ENCODE measurements at places on chromosomes 6 and 20.

DNA sequence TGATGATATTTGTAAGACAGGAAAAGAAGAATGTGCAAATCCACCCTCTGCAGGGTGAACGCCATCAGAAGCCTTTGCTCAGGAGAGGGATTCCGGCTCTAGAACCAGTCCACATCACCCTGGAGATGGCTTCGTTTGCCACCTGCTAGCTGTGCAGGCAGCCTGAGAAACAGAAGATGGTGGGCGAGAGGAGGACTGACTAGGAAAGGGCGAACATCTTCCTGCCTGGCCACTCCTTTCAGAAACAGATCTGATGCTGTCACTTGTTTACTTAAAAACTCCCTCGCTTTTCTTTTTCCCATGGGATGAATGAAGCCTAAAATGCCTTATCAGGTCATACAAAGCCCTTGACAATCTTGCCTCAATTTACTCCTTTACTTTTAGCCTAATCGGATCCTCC lies 1.2 kb downstream of the PTPRA start:
- DNase-seq: no peak

DNA sequence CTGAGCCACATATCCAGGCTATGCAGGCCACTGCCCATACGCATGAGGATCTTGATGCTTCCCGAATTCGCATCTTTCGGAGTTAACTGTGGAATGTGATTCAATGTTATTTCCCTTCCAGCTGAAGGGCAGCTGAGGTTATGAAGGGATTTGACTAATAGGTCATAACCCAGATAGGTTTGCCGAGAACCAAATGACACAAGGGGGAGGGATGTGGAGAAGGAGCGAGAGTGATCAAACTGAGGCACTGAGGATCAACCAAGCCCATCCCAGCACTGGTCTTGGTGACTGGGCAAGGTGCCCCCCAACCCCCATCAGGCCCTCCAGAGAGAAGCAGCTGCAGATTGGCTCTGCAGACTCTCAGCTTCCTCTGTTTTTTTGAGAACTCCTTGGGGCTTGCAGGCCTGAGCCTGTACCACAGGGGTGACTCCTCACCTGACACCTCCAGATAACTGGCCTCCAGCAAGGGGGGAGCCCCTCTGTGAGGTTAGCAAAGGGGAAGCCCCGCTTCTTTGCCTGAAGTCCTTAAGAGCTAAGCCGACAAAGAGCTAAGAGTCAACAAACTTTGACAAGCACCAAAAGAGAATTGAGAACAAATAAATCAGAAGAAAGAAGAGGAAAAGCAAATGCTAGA lies 185.9 kb downstream of the PDE7B start:
- DNase-seq: peak; percentile 44

- no peak for DNase-seq
These were observed 683 bp upstream of the C20orf204 start for GRCh38 chr20:64035066-64035932.

GRCh38 chr6:74611220-74611619 lies 594.6 kb downstream of the COL12A1 start:
- no peak for DNase-seq

- DNase-seq: no peak
These were observed 599.8 kb downstream of the COL12A1 start for GRCh38 chr6:74605922-74606581.

DNA sequence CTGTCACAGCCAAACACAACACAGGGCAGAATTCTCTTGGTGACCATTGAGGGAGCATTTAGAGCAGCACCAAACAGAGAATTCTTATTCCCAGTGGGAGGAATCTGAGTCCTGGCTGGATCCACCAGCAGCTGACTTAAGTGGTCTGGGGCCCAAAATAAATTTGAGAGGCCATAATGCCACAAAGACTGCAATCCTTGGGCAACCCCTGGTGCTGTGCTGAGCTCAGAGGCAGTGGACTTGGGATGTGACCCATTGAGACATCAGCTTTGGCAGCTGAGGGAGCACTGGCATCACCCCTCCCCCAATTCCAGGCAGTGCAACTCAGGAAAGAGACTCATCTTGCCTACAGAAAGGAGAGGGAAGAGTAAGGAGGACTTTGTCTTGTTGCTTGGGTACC lies 48.6 kb upstream of the THBS2 start:
- DNase-seq: no peak

GRCh38 chr6:35199866-35200265 lies 13.9 kb upstream of the SCUBE3 start:
- DNase-seq: no peak

DNA sequence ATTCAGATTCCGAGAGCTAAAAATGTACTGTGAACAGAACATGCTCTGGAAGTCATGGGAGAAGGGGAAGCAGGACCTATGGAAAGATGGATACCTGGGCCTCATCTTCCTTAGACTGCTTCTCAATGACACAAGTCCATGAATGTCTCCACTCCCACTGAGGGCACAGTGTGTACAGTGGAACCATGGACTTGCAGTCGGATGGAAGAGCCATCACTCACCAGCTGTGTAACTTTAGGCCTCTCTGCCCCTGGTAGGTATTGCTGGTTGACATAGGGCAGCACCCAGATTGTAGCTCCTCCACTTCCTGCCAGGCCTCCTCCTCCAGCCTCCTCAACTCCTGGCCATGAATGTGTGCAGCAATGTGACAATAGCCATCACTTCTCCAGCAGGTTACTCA lies 52.5 kb downstream of the MAFB start:
- no peak for DNase-seq

DNA sequence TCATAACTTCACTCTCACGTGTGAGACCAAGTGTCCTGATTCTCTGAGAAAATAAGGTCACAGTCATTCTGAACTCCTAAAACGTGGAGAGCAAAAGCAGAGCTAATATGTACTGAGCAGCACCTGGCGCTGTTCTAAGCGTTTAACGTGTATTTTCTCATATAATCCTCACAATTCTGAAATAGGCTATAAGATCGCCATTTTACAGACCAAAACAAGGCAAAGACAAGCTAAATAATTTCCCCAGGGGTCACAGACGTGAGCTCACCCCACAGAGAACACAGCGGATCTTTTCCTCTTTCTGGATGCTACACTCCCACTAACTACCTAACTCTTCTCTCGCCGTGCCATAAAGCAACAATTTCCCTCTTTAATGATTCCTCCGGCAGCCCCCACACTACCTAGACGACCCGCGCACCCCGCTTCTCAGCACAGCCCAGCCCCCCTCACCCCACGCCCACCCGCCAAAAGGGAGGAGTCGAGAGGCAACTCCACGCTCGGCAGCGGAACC lies 636 bp downstream of the SUPT3H start:
- peak; percentile 55 for DNase-seq

GRCh38 chr6:159691963-159692287 lies 1.1 kb downstream of the SOD2 start:
- no peak for DNase-seq

GRCh38 chr20:3192226-3193015 lies 12.1 kb downstream of the DDRGK1 start:
- no peak for DNase-seq

- DNase-seq: no peak
These were observed 58.9 kb upstream of the SRSF6 start for GRCh38 chr20:43398676-43399324.

DNA sequence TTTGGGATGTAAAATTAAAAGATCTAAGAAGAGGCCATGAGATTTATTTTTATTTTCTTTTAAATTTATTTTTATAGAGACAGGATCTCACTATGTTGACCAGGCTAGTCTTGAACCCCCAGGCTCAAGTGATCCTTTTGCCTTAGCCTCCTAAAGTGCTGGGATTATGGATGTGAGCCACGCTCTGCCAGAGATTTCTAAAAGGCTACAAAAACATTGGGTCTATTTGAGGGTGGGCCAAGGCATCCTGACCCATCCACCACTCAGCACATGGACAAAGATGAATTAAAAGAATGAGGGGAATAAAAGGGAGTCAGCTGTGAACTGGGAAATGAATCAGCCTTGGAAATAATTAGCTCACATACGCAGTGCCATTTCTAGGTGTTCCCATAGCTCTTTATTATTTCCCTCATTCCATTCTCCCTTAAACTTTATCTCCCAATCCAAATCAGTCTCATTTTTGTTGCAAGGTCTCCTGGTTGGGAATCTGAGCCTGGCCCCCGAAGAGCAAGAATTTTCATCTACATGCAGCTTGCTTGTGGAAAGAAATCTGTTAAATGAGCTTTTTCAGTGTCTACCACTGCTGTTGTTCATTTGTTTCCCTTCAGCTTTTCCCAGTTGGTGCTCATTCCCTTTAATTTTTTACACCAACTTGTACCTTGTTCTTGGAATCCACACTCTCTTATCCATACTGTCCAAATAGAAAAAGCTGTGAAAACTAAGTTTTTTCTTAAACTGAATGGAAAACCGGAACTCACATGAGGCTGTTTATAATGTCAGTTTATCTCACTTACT lies 66.9 kb downstream of the MKKS start:
- DNase-seq: no peak

GRCh38 chr6:44120692-44121443 lies 6.4 kb downstream of the MRPL14 start:
- no peak for DNase-seq

GRCh38 chr6:35786810-35787209 lies 6.0 kb downstream of the CLPSL1 start:
- DNase-seq: no peak

DNA sequence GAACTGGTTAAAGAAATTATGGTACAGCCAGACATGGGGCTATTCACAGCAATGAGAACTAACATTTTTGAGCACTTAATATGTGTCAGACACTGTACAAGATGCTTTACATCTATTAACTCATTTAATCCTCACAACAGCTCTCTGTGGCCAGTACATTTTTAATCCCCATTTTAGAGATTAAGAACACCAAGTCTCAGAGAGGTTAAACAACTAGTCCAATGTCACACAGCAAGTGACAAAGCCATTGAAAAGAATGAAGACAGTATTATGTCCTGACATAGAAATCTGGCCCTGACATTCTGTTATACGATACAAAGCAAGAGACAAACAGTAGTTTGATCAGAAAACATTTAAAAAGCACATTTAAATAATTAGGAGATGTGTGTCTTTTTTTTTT lies 3.8 kb upstream of the CSNK2A1 start:
- DNase-seq: no peak

DNA sequence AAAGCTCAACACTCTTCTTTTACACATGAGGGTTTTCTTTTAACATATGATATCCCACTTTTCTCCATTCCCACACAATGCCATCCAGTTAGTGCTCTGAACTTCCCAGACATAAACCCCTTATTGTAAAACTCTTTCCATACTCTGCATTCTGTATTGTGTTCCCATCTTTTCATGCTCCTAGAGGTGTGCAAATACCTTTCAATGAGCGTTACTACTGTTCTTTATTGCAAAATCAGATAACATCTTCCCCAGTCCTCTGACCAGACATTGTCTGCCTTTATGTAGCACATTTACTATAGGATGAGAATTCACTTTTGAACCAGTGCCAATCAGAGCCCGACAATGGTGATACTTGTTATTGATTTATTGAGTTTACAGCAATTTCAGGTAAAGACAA lies 296.2 kb downstream of the GRIK2 start:
- no peak for DNase-seq

DNA sequence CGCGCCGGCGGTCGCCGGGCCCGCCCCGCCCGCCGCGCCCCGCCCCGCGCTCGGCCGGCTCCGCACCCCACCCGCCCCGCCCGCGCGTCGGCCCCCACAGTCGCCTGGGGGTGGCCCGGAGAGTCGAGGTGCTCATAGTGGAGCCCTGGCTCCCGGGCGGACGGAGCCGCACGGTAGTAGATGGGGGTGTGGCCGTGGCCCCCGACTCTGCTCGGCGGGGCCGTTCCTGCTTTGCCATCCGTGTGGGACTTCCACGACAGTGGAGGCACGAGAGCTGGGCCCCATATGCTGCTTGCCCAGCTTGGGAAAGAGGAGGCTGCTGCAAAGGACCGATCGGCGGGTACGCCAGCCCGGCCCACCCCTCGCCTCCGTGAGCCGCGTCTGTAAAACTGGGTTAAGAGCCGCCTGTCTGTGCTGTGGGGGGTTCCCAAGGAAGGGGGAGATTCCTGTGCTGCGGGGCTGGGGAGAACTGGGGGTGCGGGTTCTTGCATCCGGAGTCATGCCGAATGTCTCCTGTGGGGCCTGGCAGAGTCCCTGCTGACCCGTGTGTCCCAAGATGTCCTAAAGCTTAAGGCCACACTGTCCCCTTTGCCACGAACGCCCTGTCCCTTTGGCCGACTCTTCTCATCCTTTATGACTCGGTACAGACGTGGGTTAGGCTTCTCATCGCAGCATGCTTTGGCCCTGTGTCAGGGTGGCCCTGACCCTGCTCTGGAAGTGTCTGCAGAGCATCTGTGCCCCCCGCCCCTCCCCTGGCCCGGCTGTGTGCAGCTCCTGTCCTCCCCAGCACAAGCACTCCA lies at the start of gene OPRL1:
TSS of gene OPRL1 (plus strand) at position 70 of the 800 bp plus-strand sequence. CDS start 12,639 bp downstream, outside the sequence.
- no peak for DNase-seq

DNA sequence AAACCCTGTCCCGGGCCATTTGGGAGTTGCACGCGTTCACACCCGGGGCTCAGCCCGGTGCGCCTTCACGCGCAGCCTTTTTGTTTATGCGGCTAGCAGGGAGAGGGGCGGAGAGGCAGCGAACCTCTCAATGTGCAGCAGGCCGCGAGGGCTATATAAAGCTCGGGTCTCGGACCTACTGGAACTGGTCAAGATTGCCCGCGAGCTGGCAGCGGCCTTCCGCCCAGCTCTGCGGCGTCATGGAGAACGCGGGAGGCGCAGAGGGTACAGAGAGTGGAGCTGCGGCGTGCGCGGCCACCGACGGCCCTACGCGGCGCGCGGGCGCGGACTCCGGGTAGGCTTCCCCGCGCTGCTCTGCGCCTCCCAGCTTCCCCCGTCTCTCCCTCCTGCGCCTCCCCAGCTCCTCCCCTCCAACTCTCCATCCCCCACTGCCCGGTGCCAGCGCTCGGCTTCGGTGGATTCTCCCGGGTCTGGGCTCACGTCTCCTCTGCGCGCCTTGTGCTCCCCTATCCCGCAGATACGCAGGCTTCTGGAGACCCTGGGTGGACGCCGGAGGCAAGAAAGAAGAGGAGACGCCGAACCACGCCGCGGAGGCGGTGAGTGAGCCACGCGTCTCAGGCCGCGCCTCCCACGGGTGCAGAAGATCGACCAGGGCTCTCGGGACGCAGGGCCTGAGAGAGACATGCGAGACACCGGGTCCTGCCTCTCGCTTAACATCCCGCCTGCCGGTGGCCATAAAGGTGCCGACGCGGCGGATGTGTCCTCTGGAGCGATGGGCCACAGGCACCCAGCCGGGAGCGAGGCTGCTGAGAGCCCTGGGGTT lies at the start of gene RIPPLY2:
TSS of gene RIPPLY2 (plus strand) at position 183 of the 823 bp plus-strand sequence. CDS start at position 240, 57 bp downstream.
- no peak for DNase-seq

DNA sequence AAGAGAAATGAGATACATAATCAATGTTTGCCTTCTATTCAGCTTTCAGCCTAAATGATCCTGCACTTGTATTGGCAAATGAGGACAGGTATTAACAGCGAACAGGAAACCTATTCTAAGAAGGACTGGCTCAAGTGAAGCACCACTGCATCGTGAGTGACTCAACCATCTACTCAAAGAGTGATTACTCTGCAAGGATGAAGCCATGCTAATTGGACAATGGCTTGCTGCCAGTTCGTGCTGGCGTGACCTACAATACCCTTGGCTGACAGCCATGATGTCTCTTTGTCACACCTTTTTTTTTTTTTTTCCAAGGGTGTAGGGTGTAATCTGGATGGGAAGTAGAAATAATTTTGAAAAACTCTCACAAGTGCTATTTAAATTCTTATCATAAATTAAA lies 104.9 kb downstream of the GJA10 start:
- DNase-seq: peak; percentile 77

- DNase-seq: no peak
These were observed 228.6 kb downstream of the GMPR start for GRCh38 chr6:16466800-16467553.
